DMS 273 treated with DMSO at 0.1 percent for 48 hours (cell line): ENCODE measurements at places on chromosomes 12 and 14.

DNA sequence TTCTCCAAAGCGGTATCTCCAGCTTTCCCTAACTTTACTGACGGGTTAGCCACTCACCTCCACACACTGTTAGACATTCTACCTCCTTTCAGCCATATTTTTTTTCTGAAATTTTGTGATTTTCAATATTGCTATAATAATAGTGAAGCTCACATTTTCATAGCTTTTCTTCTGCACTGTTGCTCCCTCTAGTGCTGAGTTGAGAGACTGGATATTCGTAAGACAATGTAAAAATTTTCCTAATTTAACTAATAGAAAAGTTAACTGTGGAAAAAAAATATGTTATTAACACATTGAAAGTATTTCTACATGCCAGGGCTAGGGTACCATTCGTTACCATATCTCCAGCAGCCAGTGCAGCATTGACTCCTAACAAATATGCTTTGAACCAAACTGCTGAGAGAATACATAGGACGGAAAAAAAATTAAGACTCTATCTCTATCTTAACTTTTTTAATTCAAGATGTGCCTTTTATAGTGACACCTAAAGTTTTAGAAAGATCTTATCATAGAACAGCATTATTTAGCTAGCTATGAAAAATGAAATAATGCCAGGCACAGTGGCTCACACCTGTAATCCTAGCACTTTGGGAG lies 48.7 kb upstream of the ABCC9 start:
- no peak for DNase-seq

DNA sequence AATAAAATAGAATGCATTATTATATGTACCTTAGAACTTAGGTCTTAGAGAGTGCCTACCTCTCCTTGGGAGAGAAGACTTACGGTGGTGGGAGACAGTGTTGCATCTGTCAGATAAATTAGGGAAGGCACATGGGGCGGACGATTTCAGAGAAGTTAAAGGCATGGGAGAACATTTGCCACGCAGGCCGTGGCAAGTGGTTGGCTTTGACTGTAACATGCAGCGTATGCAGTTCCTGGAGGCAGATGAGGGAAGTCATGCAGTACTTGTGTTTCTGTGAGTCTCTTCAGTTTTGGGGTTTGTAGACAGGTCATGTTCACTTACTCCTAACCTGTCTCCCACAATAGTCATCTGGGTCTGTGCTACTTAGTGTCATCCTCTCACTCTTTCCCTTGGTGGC lies 43.6 kb downstream of the ETV6 start:
- DNase-seq: no peak

DNA sequence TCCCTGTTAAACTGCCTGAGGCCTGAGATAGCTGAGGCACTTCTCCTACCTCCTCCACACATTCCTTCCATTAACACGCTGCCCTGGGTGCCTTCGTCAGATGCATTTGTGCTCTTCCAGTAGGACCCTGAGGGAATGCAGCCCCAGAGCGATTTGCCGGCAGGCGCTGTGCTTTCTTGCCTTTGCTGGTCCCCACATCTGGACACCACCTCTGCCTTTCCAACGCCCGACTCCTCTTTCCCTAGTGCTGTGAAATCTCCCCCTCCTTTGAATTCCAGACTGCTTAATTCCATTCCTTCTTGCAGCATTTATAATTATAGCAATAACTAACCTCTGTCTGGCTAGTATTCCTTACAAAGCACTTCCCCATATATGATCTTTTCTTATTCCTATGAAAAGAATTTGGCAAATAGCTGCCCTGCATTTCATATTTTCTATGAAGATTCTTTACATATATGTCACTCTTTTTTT lies 88.4 kb downstream of the C12orf75 start:
- no peak for DNase-seq

GRCh38 chr14:100440207-100440631 lies 117.1 kb downstream of the SLC25A47 start:
- DNase-seq: peak; percentile 43

DNA sequence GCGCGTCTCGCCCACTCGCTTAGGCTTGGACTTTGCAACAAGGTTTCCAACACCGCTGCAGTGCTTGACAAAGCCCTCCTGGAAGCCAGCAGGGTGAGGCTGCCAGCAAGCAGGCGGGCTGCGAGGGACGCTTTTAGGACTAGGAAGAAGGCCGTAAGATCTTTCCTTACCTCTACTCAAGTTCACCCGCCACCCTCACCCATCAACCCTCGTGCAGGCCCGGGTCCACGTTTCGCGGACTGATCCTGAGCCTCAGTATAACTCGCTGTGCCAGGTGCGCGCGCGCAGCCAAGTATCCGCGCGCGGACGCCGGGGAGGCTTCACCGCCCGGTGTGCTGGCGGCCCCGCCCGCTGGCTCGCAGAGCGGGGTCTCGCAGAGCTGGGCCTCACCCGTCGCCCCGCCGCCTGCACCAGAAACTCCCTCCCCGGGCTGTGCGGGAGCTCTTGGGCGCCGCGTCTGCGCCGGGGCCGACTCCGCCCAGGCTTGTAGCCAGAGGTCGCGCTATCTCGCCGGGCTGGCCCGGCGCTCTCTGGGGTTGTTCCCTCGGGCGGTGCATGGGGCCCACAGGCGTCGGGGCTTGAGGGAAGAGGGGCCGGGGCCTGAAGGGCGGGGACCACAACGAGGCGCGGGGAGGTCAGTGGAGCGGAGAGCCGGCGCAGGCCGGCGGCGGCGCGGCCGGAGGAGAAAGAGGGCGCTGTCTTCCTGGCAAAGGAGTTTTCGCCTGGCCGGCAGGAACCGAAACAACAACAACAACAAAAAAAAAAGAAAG lies 7.6 kb upstream of the SIX1 start:
- DNase-seq: peak; percentile 40

GRCh38 chr12:67388331-67389138 lies 119.4 kb downstream of the CAND1 start:
- DNase-seq: no peak

GRCh38 chr14:81313200-81313599 lies 86.9 kb downstream of the STON2 start:
- DNase-seq: no peak

- no peak for DNase-seq
Observed at GRCh38 chr12:93819050-93819491, 141.9 kb downstream of the CRADD start.

DNA sequence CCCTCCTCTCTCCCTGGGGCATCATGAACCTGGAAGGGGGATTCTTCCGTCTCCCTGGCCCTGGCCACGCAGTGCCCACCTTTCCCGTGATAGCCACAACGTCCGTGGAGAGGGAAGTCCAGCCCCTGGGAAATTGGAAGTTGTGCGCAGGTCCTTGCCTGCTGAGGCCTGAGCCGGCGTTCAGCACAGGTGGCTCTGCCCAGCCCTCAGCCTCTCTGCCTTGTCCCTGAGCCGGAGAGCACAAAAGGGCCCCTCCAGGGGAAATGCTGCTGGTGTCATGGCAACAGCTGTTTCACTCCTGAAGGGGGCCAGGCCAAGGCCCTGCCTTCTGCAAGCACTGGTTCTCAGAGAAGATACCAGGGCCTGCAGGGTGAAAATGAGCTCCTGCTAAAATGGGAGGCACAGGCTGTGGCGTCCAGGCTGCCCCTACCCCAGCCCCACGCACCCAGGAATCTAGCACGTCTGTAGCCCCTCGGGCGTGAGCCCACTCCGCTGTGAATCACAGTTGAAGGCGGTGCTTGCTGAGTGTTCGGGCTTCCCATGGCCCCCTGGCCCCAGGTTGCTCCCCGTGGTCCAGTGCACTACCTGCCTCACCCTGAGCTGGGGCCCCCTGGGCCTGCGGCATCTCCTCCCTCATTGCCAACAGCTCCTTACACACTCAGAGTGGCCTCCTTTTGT lies 149.4 kb downstream of the ADGRD1 start:
- no peak for DNase-seq

GRCh38 chr12:122385171-122386016 lies 37.1 kb downstream of the CLIP1 start:
- DNase-seq: no peak

DNA sequence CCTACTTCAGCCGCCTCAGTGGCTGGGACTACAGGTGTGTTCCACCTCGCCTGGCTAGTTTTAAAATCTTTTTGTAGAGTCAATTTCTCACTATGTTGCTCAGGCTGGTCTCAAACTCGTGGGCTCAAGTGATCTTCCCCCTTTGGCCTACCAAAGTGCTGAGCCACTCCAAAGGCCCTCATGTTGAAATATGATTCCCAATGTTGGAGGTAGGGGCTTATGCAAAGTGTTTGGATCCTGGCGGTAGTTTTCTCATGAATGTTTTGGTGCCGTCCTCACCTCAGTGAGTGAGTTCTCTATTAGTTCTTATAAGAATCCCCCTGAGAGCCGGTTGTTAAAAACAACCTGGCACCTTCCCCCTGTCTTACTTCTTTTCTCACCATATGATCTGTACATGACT lies 784.6 kb downstream of the TMTC2 start:
- no peak for DNase-seq

- DNase-seq: no peak
Observed at GRCh38 chr12:90023207-90023900, 314.7 kb upstream of the ATP2B1 start.

DNA sequence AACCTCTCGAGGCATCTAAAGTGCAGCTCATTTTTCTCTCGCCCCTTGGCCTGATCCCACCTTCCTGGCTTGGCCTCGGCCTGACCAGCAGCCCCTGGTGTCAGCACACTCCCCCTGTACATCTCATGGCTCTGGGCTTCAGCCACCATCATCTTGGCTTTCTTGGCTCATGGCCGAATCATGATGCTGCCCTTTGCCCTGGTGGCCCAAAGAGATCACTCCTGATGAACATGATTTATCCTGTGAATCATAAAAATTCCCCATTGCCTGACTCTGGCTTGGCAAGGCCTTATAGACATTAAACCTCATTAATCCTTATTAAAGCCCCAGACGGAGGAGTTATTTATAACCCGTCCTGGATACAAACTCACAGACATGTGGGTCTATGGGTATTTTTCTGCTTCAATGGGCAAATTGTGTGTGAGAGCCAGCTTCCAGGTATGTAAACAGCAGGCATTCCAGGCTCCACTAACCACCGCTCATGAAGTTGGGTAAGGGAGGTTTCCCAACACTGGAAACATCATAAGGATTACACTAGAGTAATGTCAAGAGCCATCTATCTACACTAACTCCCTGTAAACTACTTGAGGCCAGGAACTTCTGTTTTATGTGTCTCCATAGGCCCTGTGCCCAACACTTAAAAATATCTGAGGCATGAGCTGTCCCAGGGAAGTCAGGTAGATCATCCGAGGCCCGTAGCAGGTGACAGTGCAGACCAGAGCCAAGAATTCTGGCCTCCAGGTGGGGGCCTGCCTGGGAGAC lies 171.2 kb downstream of the TTC8 start:
- no peak for DNase-seq

DNA sequence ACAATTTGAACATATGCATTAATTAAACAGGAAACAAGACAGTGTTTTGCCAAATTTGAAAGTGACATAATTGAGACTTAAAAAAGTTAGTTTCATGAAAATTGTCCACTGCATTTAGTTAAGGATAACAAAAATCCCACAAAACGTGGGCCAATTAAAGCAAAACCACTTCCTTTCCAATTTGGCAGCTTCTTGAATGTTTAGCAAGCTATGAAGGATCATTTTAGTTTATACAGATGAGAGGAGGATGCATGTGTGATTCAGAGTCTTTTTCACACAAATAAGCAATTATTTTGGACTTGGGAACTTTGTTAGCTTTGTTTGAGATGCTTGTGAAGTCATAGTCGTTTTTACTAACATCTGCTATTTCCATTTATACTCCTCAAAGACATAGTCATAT lies 109.6 kb downstream of the ATXN7L3B start:
- no peak for DNase-seq

DNA sequence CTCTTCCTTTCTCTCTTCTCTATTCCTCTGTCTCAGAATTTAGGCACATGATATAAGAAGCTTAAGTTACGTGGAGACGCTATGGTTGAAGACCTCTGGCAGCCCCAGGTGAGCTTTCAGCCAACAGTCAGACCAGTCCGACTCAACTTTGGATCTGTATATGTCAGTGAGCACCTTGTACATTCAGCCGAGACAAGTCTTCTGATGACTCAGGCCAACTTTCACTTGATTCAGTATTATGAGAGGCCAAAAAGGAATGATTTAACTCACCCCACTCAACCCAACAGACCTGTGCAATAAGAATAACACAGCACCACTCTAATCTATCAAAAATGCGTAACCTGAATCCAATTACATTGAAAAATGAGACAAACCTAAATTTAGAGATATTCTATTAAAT lies 47.5 kb upstream of the FOXG1 start:
- DNase-seq: no peak

- no peak for DNase-seq
Observed at GRCh38 chr14:56065621-56066290, 52.5 kb upstream of the PELI2 start.

GRCh38 chr14:99235582-99236320 lies 36.2 kb downstream of the BCL11B start:
- DNase-seq: no peak

- no peak for DNase-seq
Observed at GRCh38 chr12:119024356-119024755, 43.0 kb downstream of the SRRM4 start.

GRCh38 chr14:76015668-76016067 lies 30.1 kb downstream of the IFT43 start:
- no peak for DNase-seq

DNA sequence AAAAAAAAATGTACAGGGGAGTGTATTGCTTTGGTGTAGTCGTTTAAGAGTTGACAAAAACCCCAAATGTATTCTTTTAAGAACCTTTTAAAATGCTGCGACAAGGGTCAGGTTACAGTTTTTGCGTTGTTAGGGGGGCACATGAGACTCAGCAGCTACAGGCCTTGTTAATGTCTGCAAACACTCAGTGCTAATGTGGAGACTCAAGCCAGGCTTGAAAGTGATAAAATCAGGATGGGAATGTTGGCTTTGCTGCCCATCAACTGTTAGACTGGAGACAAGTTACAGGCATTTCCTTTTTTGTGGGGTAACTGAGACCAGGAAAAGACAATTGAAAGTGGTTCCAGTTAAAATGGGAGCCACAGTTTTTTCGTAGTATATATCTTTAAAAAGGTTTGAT lies 84.8 kb downstream of the PRKCH start:
- no peak for DNase-seq

GRCh38 chr14:74144789-74145188 lies 60.0 kb downstream of the LIN52 start:
- no peak for DNase-seq

DNA sequence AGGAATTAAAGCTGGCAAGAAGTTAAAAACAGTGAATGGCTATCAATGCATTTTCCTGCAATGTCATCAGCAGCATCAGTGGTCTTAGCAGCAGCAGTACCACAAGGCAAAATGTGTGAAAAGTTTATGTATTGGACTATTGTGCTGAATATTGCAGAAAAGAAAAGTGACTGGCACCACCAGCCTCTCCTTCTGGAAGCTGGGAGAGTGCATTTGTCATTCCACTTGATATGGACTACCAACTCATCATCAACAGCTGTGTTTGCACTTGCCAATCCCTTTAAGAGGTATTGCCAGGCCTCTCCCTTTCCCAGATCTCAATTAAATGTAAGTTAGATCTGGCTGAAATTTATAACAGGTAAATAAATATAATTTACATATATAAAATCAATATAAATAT lies 151.0 kb upstream of the GZMB start:
- DNase-seq: no peak

DNA sequence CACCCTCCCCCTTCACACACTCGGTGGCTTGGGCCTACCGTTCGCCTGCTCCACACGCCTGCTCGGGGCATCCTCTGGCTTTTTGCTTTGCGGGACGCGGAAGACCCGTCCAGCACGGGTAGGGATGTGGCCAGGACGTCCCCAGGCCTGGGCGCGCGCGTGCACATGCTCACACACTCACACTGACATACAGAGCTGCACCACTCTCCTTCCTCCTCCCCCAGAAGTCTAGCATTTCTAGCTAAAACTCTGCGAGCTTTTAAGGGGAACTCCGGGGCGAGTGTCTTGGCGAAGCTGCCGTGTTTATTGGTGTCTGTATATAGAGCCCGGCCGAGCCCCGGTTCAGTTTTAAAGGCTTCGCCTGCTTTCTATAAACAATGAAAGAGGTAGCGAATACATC lies 5.0 kb downstream of the TBX5 start:
- no peak for DNase-seq
